ENCODE measurements at places on chromosomes 5 and 9.

DNA sequence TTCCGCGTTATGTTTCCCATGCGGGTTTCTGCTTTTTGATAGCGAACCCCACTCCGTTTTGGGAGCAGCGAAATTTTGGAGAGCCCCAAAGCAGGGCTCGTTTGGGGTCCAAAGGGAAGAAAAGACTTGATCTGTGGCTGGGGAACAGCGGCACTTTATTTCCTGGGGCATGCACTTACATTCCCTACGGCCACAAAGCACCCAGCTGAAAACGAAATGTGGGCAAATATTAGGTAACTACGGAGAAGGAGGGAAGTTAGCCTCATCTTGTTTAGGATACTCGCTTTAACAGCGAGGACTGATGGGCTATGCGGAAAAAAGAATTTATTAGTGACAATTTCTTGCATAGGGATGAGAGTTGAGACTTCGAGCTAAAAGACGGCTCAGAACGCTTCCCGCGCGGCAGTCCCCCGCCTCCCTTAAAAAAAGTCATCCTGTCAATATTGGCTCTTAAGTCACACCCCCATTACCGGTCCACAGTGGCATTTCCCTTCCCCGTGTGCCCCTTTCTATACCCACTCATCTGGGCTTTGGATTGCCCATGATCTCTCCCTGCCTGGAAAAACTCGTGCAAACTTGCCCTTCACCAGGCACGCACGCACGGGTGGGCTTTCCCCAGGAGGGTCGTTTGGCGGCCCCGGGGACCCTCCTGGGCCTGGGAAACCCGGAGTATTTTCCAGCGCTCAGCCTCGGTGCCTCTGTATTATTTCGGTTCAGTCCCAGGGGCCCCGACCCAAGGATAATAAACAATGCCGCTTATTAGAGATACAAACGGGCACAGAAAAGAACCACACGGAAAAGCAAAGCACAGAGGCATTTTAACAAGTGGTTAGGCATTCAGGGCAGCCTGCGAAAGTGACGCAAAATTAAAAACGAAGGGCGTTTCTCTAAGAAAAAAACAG is 35.8 kb upstream of the NFIB start:
- DNase-seq = no peak

- no peak for DNase-seq
Observed at GRCh38 chr9:115103746-115104477, 14.0 kb downstream of the TNC start.

DNA sequence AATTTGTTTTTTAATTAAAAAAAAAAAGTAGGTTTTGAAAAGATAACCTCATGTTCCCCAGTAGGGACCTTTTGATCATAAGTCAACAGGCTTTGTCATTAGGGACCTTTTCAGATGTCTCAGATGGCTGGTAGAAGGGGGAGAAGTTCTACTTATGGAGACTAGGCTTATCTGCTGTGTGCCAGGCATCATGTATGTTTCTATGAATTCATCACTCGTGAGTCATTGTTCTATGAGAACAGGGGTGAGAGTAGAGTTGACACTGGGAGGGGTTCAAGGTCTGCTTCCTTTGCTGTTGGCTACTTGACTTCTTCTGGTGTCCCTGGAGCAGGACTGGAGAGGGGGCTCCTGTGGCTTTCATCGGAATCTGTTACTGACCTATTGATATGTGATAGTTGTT is 138.8 kb downstream of the KDM4C start:
- no peak for DNase-seq

DNA sequence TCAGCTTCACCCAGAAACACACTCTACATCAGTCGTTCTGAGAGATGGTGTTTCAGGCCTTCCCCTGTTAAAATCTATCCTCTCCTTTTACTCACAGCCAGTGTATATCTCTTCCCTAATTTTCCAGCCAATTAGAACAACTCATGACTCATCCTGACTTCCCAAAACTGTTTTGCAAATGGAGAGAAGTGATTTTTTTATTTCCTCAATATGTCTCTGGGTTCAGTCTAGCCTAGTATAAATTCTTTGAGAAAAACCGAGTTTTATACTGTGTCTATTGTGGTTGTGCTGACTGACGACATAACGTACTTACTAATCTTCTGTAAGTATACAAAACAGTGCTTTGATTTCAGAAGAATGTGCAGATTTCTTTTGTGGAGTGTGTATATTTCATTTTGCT is 28.4 kb upstream of the CAST start:
- no peak for DNase-seq

GRCh38 chr5:44927115-44927733 is 118.5 kb downstream of the MRPS30 start:
- DNase-seq = no peak

DNA sequence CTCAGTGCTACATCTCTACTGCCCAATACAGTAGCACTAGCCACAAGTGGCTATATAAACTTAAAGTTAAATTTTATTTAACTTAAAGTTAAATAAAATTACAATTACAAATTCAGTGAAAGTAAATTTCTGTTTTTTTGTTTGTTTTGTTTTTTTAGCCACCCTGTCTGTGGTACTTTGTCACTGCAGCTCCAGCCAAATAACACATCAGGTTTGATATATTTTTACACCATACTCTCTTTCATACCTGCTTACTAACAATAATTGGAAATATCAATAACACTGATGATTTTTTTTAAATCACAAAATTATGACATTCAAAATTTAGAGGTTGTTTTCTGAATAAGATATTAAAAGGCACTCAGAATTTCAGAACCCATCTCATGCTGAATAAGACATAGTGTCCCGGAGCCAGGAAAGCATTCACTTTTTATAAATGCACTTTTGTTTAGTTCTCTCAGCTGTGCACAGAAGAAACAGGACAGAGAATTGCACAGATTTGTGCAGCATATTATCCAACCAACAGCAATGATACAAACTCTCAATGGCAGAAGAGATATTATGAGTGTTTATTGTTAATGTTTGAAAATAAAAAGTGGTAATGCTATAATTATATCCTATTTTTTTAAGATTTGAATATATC is 92.6 kb downstream of the EDIL3 start:
- no peak for DNase-seq

DNA sequence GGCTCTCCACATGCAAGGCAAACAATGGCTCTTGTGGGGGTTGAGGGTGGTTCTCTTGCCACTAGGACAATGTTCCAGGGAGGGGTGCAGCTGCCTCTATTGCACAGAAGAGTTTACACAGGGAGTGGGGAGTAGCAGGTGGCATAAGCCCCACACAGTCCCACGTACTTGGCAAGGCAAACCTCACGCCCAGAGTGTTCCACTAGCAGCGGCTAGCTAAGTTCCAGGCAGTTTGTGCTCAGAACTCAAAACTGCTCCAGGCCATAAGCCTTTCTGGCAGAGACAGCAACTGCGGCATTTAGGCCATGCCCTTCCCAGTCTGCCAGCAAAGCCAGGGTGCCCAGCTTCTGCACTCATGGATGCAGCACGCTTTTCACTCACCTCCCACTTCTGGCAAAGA is 29.0 kb upstream of the BTNL3 start:
- DNase-seq = no peak

DNA sequence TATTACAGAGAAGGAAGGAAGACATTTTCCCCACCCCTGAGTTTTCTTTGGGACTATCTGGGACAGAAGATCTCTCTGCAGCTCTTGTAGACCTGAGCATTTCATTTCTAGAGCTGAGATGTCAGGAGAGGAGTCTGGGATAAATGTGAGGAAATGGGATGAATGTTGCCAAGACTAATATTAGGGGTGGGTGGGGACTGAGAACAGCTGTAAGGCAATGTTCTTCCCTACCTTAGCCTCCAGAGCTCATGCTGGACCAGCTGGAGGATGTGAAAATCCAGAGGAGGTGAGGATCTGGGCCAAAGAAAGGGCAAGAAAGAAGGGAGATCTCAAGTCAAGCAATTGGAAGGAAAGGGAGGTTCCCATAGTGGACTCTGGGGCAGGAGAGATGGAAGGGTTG is 23.1 kb upstream of the FOXD1 start:
- no peak for DNase-seq

GRCh38 chr9:96425500-96426169 is 7.5 kb upstream of the ZNF367 start:
- no peak for DNase-seq

- DNase-seq = no peak
Observed at GRCh38 chr9:1977026-1977425, 38.1 kb upstream of the SMARCA2 start.
